ENCODE measurements at places on chromosomes 7 and 10.

DNA sequence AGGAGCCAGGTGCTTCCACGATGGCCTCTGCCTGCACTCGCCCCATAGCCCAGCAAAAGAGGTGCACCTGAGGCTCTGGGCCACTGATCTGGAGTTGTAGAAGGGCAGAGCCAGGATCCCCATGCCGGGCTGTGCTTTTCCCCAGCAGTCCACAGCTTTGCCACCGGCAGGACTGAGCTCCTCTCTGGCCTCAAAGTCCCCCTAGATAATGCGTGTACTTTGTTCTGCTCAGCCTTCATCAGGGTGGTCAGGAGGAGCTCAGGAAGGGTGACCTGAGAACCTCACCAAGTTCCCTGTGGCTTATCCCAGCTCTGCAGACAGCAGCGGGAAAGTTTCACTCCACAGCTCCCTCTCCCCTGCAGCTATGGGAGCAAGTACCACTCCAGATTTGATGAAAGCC lies 27.9 kb upstream of the UNC5B start:
- DNase-seq = no peak

DNA sequence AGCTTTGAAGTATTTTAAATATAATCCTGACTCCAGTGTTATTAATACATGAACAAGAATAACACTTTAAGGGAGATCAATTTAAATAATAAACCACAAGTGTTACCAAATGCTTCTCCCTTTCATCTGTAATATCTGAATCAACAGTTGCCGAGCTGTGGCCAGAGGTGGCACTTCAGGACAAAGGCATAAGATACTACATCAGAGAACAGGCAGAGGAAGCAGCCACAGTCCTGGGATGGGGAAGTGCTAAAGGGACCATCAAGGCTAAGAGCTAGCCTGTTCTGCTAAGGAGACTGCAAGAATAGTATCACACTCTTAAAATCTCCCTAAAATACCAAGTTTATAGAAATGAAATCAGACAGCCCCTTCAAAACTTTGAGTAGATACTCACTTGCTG lies 378.2 kb upstream of the PRKCQ start:
- DNase-seq = no peak

DNA sequence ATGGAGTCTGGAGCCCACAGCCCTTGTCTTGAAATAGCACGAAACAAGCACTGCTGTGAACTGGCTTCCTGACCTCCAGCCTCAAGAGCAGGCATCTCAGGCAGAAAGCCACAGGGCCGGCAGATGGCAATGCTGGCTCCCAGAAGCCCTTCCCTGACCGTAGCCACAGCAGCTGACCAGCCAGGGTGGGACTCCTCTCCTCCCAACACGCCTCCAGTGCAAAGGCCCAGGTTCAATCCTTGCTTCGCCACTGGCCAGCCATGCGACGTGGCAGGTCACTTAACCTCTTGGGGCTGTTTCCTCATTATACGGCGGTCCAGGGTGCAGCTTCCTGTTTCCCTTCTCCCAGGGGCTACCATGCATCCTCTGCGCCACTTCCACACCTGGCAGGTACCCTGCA lies 12.8 kb downstream of the PRKAG2 start:
- DNase-seq = no peak

DNA sequence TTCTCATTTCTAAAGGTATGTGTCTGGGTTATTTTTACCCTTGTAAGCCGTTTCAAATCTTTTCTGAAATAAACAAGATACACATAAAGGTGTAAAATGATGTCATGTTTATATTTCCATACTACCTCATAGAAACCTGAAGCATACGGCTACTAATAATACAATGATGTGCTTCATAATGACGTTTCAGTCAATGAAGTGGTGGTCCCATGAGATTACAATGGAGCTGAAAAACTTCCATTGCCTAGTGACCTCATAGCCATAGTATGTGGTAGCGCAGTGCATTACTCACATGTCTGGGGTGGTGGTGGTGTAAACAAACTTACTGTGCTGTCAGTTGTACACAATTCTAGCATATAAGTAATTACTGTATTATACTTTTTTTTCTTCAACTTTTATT lies 24.9 kb downstream of the EPDR1 start:
- no peak for DNase-seq

GRCh38 chr7:38329340-38329739 lies 55.9 kb upstream of the TARP start:
- DNase-seq = no peak

GRCh38 chr7:46764100-46764936 lies 817.6 kb downstream of the TNS3 start:
- DNase-seq = no peak

All from naive thymus-derived CD4-positive, alpha-beta T cell (primary cell).